ENCODE measurements at places on chromosomes 13 and 19. TPM values are rescaled to one million over a fixed set of nuclear protein-coding genes. Genes with fewer than 3 reads are reported as not detected.

The MIR17HG gene
- 9.8 TPM for total RNA-seq

The DAND5 gene
- total RNA-seq: not detected

GRCh38 chr19:19238126-19238894 is 26.6 kb downstream of the NCAN start:
- no peak for DNase-seq

- DNase-seq: no peak
These were observed 293.7 kb downstream of the SUCLA2 start for GRCh38 chr13:47707414-47707813.

DNA sequence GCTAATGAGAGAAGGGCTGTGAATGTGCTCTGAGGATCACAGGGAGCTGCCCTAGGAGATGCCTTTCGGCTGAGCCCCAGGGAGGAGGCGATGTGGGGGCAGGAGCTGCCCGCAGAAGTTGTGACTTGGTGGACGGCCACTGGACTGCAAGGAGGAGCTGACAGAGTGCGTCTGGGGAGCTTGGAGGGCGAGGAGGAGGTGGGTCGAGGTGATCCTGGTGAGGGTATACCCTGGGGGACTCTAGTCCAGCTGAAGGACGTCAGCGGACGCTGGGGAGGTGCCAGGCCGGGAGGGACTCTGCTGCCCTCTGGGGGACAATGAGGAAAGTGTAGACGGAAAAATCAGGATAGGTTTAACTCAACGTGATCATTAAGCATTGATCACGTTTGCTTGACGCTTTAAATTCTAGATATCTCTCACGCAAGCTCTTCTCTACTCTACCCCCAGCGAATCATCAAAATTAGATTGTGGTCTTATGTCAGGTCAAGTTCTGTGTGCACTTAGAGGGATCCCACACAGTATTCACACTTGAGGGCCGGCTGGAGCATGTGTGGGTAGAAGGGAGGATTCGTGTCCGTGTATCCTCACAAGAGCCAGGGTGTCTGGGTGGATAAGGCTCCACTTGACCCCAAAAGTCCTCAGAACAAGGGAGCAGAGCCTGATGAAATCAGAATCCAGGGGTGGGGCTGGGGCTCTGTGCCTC is 3.3 kb upstream of the CEACAM7 start:
- DNase-seq: peak; percentile 13

GRCh38 chr13:110221406-110222117 is 85.4 kb downstream of the COL4A1 start:
- no peak for DNase-seq

DNA sequence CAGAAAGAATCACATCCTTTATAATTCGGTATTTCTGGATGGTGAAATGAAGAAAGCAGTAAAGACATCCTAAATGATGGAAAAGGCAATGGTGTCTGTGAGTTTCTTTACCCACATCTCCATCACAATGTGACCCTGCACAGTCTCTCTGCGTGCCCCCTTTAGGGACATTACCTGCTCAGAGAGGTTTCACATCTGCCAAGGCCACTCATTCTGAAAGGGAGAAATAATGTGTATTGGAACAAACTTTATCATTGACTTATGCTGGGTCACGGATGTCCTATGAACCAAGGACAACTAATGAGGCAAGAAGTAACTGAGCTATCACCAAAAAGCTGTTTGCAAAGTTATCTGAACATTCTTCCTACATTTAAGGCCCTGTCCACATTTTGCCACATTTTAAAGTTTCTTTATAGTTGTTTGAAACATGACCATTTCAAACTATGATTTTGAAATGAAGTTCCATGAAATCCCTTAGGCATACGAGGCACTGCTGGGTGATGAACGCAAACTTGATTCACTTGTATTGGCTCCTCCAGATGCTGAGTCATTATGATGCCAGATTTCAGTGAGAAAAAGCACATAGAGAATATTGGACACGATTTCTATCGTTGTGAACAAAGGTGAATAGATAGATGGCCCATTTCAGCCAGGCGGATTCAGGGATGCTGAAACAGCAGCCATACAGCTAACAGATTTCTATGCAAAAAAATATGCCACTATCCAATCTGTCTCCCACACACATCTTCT is 63.5 kb upstream of the HMGB1 start:
- DNase-seq: peak; percentile 65

DNA sequence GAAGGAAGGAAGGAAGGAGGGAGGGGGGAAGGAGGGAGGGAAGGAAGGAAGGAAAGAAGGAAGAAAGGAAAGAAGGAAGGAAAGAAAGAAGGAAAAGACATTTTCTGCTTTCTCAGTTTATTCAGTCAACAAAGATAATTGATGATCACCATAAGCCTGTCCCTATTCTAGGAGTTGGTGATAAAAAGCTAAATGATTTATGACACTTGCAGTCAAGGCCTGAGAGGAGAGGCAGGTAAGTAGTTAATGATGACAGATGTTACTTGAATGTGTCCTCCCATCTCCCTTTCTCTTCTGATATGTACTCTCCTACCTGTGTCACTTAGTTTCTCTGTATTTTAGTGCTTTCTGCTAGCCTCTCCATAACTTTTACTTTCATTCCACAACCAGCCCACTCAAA is 141.3 kb downstream of the SLITRK6 start:
- no peak for DNase-seq

DNA sequence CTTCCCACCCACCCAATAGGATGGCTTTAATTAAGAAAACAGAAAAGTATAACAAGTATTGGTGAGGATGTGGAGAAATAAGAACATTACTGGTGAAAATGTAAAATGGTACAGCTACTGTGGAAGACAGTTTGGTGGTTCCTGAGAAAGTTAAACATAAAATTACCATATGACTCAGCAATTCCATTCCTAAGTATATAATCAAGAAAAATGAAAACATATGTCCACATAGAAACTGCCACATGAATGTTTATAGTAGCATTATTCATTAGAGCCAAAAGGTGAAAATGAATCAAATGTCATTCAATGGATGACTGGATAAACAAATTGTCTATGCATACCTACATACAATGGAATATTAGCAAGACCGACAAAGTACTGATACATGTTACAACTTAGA is 16.9 kb downstream of the DZIP1 start:
- no peak for DNase-seq

DNA sequence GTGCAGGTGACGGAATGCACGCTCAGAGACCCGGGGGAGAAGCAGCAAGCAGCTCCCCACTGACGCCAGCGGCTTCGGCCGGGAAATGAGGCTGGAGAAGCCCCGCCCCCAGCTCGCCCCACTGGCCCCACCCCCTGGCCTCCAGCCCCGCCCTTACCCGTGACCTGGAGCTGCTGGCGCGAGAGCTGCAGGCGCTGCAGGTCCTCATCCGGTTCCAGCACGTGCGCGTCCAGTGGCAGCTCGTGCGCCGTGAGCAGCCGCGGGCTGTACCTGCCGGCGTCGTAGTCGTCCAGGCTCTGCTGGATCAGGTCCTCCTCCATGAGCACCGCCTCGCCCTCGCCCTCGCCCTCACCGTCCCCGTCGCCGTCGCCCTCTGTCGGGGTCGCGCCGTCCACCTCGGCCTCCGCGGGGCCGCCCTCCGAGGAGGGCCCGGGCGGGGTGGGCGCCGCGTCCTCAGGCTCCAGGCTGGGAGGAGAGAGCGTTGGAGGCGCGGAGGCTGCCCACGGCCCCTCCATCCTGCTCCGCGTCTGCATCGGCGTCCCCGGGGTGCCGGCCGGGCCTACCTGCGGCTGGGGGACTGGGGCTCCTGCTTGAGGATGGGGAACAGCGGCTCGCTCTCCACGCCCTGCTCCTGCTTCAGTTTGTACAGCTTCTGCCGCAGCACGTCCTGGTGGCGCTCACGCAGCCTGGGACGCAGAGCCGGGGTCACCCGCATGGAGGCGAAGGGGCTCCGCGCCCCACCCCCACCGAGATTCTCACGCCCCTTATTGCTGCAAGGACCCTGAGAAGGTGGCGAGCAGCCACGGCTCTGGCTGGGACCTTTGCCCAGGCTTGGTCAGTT is 6.4 kb upstream of the TBXA2R start:
- DNase-seq: no peak

The TMEM221 gene
- not detected for total RNA-seq

DNA sequence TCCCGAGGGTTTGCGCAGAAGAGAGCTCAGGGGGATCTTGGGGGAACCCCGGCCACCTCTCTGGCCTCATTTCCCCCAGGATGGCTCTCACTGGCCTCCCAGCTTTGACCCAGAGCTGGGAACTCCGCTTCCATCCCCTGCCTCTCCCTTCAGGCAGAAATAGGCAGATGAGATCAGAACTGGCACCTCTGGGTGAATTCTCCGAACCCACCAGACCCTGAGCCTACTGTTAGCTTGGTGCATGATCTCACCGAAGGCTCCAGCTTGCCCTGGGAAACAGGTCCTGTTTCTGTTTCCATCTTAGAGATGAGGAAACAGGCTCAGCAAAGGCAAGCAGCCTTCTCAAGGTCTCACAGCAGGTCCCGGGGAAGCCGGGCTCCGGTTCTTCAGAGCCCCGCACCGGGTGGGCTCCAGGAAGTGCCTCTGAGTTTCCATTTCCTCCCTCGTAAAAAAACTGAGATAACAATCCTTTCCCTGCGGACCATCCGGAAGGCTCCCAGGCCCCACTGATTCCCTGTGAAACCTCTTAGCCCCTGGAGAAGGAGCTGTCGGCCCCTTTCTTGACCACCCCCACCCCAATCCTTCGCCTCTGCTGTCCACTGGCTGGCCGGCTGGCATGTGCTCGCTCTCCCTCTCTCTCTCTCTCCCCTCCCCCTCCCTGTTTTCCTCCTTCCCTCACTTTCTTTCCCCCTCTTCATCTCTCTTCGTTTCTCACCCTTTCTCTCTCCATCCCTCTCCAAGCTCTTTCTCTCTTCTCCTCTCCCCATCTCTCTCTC is 2.1 kb downstream of the NECTIN2 start:
- no peak for DNase-seq

- DNase-seq: no peak
These were observed 70.4 kb upstream of the MRI1 start for GRCh38 chr19:13693889-13694288.

DNA sequence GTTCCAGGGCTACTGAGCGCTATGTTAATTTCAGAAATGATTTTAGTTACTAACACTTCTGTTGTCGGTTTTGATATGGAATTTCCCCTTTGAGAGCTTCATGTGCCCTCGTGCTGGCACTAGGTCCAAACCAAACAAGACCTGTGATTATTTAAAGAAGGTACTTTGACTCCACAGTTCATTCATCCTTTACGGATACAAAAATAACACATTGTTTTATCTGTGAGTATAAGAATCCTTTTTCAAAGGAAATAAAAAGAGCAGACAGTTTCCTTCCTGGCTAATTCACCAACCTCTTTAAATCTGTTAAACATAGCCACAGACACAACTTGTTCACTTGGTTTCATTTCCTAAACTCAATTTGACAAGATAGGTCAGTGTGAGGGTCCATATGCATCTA is 141.2 kb downstream of the FLT1 start:
- no peak for DNase-seq

GRCh38 chr13:75636436-75637180 is 478 bp downstream of the LMO7 start:
- no peak for DNase-seq

GRCh38 chr13:45215392-45216077 is 14.7 kb upstream of the KCTD4 start:
- DNase-seq: no peak

DNA sequence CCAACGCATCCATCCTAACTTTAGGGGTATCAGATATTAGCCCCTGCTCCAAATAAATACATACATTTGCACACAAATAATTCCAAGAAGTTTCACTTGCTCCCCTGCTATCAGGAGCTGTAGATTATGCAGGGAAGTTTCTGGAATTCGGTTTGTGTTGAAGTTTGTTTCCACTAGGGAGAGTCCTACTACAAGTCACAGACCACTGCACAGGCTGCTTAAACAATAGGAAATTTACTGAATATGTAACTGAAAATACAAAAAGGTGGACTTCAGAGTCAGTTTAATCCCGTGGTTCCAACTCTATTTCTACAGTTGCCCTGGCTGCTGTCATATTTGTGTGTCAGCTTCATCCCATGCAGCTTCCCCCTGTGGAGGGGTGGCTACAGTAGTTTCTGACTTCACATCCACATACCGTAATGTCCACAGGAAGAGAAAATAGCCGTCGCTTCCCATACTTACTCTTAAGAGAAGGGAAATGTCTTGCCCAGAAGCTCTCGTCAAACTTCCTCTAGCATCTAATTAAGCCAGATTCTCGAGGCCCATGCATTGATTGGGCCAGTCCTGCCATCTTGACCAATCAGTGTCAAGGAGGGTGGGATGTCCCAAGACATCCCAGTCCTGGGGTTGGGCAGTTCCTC is 286.6 kb downstream of the COG6 start:
- DNase-seq: no peak

- no peak for DNase-seq
These were observed 313.7 kb upstream of the ATXN8OS start for GRCh38 chr13:69793783-69794453.

DNA sequence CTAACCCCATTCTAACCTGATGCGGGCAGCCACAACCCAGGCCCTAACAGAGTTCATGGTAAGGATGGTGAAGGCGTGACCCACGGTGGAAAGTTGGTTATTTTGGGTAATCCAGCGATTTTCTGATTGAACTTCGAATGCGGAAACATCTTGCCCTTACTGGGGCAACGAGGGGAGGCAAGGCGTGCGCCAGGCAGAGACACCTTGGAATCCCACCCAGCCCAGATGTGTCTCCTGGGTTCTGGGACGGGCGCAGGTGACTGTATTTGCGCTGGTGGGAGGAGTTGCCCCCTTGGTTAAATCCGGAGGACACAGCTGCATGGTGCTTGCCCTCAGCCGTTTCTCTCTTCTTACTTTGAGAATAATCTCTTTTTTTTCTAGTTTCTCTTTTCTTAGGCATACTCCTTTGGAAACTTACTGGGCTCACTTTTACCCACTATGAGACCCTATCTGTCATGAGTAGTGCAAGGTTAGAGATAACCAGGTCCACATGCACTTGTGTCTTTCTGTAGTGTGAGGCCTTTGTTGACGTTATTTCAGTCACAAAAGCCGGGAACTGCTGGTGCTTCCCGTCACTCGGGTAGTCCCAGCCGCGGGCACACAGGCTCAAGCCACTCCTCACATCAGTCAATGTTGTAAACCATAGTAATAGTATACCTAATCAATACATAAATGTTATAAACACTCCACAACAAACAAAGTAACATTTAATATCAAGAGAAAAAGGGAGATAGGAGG is 81.5 kb downstream of the ATP11A start:
- no peak for DNase-seq

GRCh38 chr13:97460004-97460775 is 26.2 kb downstream of the RAP2A start:
- DNase-seq: no peak

DNA sequence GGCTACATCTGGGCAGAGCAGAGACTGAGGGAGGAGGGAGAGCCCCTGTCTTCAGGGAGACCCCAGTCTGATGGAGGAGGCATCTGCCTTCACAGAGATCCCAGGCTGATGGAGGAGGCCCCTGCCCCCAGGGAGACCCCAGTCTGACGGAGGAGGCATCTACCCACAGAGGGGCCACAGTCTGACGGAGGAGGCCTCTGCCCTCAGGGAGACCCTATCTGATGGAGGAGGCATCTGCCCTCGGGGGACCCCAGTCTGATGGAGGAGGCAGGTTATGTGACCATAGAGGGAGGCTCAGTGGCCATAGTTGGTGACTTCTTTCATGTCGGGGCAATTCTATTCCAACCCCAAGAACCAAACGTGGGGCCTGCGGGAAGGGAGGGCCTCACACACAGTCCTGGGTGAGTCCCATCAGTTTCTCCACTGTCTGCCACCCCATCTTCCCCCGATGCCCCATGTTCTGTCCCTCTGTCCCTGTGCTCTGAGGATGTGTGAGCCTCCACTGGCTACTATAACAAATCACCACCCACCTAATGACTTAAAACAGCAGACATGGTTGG is 14.3 kb downstream of the MISP start:
- no peak for DNase-seq

- DNase-seq: no peak
These were observed 27.6 kb upstream of the NEK3 start for GRCh38 chr13:52187029-52187423.

Measured in NCI-H460 (cell line).